ENCODE measurements at places on chromosomes 5 and 9.

DNA sequence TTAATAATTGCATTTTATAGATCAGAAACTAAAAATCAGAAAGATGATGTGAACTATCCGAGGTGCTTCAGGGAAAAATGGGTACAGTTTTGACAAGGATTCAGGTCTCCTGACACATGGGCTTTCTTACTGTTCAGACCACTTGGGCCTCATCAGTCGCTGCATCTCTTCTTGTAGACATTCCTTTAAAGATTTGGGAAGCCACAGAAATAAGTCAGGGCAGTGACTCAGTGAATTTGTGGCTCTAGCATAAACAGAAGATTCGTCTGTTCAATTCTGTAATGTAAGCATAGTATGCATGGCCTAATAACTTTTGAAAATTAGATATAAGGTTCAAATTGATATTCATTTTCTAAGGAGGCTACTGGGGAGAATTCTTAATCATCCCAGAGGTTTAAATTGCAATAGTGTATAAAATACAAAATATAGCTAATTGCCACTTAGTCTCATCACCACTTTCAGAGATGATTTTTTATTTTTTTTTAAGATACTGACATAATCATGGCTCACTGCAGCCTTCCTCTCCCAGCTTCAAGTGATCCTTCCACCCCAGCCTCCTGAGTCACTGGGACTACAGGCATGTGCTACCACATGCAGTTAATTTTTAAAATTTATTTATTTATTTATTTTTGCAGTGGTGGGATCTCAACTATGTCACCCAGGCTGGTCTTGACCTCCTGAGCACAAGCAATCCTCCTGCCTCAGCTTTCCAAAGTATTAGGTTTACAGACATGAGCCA lies 48.9 kb downstream of the RASEF start:
- no peak for DNase-seq

DNA sequence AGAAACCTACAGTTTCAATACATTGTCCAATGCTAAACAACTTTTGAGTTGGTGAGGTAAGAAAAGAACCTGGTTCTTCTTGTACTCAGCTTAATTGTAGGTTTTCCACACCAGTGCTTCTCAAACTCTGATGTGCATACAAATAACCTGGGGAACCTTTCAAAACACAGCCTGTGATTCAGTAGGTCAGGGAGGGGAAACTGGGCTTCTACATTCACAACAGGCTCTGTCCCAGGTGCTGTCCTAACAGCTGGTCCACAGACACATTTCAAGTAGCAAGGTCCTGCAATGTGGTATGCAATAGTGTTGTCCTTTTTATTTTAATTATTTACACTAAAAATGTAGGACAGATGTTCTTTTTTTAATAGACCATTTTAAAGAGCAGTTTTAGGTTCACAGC lies 47.4 kb upstream of the SNCAIP start:
- DNase-seq: no peak

- no peak for DNase-seq
Measured at GRCh38 chr9:9919174-9919775, 693.5 kb downstream of the PTPRD start.

DNA sequence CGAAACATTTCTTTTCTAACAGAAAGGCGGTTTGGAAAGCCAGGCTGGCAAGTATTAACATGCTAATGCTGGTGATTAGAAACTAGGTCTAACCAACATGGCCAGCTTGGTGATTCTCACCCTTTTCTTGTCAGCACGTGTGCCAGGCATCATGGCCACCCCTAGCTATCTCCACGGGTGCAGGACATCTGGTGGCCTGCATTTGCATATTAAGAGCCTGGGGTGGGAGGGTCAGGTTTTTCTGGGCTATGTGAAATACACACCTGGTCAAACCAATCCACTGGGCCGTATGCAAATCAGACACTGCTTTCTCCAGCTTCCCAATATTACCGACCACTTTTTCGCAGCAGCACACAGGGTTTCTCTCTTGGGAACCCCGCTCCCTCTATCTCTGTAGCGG lies 612.1 kb downstream of the PTPRD start:
- DNase-seq: no peak

GRCh38 chr9:18020121-18020745 lies 441.4 kb downstream of the SH3GL2 start:
- no peak for DNase-seq

DNA sequence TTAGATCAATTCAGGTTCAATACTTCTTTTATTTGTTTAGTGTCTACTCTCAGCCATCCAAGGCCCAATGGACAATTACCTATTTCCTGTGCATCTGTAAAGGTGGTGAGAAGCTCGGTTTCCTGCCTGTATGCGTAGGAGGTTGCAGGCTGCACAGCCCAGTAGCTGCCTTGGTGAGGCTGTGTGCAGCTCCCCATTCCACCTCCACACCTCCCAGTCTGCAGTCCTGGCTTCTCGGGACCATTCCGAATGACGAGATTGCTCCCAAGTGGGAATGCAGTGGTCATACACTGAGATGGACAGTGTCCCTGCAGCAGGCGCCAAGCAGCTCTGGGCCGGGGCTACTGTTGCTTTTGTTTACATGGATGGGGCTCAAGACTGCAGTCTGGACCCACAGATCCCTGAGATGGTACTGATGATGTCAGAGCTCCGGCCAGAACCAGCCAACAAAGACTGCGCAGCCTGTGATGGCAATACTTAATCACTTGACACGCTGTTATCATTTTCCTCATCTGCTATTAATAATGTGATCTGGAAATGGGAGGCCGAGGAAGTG lies 206.1 kb upstream of the IRX1 start:
- no peak for DNase-seq

- DNase-seq: no peak
Measured at GRCh38 chr9:136292591-136293448, 11.1 kb downstream of the CCDC187 start.

DNA sequence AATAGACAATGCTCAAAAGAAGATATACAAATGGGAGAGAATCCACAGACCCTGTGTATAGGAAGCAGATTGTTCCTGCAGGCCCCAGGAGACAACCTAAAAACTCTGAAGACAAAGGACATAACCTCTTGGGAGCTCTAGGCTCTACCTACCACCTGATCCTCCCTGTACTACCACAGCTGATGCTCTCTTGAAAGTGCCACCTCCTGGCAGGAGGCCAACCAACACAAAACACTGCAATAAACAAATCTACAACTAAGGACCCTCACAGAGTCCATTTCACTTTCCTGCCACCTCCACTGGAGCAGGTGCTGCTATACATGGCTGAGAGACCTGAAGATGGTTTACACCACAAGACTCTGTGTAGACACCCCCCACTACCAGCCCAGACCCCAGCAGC lies 49.0 kb downstream of the STARD4 start:
- no peak for DNase-seq

- DNase-seq: no peak
Measured at GRCh38 chr5:99275128-99275527, 346.3 kb upstream of the CHD1 start.

GRCh38 chr5:61200582-61201155 lies 38.4 kb upstream of the SMIM15 start:
- DNase-seq: no peak

- DNase-seq: no peak
Measured at GRCh38 chr9:117528225-117528624, 113.4 kb upstream of the ASTN2 start.

- DNase-seq: no peak
Measured at GRCh38 chr9:20369391-20369790, 252.9 kb downstream of the MLLT3 start.

DNA sequence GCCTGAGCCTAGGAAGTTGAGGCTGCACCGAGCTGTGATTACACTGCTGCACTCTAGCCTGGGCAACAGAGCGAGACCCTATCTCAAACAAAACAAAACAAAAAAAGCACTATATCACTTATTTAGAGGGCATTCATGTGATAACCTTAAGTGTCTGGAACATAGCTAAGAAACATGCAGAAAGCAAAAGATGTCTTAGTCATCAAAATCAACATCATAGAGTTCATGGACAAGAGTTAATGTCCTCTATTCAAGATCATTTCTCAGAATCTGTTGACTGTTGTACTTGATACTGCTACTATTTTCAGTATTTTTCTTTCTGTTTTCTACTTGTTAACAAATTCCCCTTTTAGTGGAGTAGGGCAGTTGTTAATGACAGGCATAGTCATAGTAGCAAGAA lies 25.4 kb downstream of the FSD1L start:
- DNase-seq: no peak

- DNase-seq: no peak
Measured at GRCh38 chr9:4066682-4067081, 233.2 kb downstream of the GLIS3 start.

GRCh38 chr5:169838688-169839087 lies 141.6 kb downstream of the INSYN2B start:
- no peak for DNase-seq

DNA sequence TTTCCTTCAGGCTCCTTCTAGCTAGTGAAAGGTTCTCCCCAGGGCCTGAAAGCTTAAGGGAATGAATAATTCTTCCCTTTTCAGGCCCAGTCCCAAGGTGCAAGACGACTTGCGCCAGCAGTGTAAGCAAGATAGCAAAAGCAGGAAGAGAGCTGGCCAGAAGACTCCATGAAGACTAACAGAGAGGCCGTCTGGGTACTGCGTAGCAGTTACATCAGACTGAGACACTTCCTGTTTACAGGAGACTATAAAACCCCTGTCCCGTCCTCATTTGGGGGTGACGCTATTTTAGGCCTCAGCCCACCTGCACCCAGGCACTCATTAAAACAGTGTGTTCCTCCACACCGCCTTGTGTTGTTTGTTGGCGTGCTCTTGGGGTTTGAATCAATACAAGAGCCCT lies 90.7 kb upstream of the MOCS2 start:
- no peak for DNase-seq

GRCh38 chr5:138503487-138504270 lies 38.4 kb downstream of the EGR1 start:
- peak; percentile 27 for DNase-seq

DNA sequence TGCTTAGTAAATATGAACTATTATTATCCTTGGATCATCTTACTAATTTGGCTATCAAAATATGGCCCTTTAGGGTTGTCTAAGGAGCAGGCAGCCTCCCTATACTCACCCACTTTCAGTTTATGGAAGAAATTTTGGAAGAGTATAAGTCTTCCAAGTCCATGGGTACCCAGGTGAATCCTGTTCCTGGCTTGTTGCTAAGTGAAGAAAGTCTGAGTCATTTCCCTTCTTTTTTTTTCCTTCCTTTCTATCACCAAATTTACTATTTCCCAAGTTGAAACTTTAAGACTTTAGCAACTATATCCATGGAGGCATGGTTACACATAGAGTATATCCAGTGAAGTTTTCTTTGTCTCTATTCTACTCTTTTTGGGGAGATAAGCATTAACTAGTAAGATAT lies 184.0 kb upstream of the ACTBL2 start:
- no peak for DNase-seq

DNA sequence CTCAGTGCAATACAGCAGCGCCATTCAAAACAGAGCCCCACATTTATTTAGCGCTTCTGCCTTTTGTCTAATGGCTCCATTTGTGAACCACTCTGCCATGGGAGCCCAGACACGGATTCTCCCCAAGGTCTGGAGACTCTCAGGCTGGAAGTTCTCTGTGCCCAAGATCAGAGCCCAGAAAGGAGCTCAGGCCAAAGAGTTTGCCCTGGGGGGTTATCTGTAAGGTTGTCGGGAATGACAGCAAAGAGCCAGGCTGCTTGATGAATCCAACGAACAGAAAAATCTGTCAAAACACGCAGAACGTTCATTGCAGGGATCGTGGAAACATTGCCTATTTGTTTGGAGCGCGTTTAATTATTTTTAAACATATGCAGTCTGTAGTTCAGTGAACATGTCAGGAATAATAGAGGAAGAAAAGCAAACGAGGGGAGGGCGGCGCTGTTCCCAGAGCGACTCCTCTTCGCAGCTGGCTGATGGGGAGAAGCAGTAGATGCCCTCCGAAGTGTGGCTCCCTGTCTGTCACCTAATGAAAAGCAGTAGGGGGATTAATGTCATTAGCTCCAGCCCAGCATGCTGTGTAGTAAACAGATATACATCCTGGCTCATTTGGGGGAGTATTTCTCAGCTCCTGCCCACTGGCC lies 464.9 kb upstream of the MPDZ start:
- DNase-seq: no peak

GRCh38 chr5:164561933-164562872 lies 1056.8 kb downstream of the MAT2B start:
- DNase-seq: no peak

- DNase-seq: no peak
Measured at GRCh38 chr9:136774416-136775045, 10.2 kb upstream of the LCN15 start.

DNA sequence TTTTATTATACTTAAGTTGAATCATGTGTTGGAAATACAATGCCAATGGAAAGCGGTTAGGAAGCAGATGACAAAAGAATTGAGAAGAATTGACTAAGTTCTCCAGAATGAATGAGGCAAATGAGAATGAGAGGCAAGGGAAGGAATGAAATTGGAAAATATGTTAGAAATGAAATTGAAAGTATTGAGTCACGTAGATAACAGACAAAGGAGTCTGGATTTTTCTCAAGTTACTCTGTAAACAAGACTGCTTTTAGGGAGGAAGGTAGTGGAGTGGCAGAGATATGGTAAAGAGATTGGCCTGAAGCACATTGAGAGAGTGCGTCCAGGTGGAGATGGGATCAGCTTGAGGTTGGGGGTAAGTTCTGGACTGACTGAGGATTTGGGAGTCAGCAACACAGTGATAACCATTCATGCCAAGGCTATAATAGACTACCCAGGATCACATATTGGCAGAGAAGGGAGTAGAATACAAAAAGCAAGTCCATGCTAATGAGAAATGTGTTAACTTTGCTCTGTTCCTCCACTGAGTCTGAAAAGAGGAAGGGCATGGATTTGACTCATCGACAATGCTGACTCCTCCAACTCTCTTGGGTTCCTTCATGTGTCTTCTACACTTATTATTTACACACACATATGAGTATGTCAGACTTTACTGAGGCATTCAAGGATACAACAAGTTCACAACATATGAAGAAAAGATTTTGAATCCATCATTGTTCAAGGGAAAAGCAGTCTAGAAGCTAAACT lies 814.2 kb upstream of the ZNF608 start:
- no peak for DNase-seq

DNA sequence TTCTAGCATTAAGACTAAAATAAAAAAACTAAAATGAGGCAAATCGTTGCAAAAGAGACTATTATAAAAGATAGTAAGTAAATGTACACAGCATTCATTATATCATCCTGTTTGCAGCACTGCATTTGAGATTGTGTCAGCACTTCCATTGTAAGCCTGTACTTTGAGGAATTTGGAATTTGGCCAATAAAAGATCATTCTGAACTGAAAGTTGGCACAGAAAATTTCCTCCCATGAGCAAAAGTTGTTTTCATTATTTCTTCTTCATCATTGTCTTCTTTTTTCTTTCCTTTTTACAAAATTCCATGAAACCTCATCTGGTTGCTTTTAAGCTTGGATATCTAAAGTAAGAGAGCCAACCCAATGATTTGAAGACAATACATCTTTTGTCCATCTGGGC lies 199.3 kb upstream of the ADAMTSL1 start:
- DNase-seq: no peak
